ENCODE measurements at places on chromosomes 3 and 15.
A peak's percentile ranks its signal among the peaks of the same experiment; 100 is the strongest.

GRCh38 chr15:38354315-38354929, 99.5 kb upstream of the FAM98B start:
- peak; percentile 6 for DNase-seq

DNA sequence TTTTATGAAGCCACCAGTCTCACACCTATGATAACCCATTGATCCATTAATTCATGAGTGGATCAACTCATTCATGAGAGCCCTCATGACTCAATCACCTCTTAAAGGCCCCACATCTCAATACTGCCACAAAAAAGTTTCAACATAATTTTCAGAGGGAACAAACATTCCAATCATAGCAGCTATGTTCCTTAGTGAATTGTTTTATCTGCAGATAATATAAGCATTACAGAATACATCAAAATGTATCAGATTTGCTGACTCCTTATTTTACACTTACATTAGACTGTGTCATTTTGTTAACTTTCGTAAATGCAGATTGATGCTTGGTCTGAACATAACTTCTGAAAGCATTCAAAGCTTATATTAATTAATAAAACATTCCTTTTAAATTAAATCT, 155.3 kb upstream of the MBNL1 start:
- no peak for DNase-seq

DNA sequence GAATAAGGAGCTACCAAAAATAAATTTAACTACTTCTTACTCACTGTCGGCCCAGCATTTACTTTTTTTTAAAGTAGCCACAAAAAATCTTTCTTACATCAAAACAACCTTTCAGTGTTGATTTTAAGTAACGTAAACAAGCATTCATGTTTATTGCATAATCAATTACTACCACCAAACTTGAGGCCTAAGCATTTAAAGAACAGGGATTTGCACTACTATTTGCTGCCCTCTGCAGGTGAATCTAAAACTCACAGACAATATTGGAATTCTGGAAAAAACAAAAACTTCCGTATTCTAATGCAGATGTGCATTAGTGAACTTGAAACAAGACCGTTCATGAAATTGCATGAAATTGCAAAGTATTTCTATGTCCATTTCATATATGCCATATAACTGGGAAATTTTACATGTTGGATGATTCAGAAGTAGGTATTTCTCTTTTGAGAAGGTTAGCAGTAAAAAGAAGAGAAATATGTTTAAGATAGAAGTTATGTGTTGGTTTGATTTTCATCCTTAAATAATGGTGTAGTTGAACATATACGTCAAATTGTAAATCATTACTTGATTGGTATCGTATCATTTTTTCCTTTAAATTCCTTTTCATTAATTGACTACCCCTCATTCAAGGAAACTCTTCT, 55.6 kb downstream of the CGGBP1 start:
- DNase-seq: no peak

GRCh38 chr3:150129166-150129565, 158.5 kb upstream of the PFN2 start:
- no peak for DNase-seq

DNA sequence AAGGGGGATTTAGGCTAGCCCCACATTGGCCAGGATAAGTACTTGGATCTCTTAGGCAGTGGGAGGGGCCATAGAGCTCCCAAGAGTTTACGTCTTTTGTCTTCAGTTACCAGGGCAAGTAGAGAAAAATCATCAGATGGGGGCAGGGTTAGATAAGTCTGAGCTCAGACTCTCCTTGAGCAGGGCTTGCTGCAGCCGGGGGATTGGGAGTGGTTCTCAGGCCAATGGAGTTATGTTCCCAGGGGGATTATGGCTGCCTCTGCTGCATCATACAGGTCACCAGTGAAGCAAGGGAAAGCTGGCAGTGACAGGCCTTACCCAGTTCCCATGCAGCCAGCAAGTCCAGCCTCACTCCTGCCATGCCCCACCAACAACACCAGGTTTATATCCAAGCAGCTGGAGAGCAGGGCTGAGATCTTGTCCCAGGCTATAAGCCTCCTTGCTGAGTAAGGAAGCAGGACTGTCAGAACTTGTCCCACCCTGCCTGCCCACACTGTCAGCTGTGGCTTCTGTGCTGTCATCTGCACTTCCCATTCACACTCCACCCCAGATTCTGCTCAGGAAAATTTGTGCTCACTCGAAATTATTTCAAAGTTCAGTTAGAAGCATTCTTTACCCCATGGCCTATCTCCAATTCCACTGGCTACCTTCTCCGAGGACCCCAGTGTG, 215.3 kb downstream of the FAM43A start:
- DNase-seq: no peak

GRCh38 chr3:101509811-101510210, 3.2 kb downstream of the SENP7 start:
- no peak for DNase-seq

GRCh38 chr3:150221904-150222523, 186.1 kb upstream of the TSC22D2 start:
- DNase-seq: no peak

DNA sequence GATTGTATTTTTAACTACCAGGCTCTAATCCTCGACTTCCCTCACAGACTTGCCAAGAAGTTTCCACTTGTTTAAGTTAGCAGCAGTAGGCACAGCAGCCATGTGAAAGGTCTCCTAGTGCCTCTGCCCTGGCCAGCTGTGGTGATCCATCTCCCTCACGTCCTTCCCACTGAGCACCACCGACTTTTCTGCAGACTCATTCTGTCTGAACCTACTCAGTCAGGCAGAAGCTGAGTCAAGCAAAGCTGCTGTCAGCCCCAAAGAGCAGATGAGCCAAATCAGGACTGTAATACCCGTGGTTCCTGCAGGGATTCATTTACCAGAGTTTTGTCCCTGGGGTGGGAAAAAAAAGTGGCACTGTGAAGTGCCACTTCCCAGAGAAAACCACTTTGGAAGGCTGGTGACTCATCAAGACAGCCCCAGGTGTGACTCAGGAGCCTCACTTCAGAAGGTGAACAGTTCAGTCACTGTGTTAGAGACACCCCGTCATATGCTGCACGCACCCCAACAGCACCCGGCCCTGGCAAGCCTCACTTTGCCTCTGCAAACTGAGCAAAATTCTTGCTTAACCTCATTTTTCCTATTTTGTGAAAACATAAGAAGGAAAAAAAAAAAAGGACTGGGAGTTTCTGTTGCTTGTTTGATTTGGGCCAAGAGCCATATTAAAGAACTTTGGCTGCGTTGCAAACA, 76.0 kb downstream of the WWTR1 start:
- DNase-seq: no peak

- no peak for DNase-seq
Measured at GRCh38 chr15:99239545-99240198, 9.7 kb downstream of the TTC23 start.

DNA sequence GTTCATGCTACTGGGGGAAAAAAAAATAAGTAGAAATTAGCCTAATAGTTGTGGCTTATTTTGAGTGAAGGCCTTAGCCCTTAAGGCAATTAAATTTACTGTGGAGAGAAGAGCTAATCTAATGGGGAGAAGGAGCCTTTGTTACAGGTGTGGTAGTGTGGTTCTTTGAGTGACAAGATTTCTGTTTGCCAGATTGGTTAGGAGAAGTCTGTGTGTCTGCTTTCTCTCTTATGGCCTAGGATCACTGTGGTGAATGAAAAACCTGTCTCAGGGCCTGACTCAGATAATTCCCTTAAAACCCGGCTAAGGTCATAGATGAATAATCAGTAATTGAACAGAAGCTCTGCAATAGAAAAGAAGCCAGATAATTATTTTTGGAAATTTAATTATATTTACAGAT, 27.0 kb downstream of the OPA1 start:
- DNase-seq: no peak

DNA sequence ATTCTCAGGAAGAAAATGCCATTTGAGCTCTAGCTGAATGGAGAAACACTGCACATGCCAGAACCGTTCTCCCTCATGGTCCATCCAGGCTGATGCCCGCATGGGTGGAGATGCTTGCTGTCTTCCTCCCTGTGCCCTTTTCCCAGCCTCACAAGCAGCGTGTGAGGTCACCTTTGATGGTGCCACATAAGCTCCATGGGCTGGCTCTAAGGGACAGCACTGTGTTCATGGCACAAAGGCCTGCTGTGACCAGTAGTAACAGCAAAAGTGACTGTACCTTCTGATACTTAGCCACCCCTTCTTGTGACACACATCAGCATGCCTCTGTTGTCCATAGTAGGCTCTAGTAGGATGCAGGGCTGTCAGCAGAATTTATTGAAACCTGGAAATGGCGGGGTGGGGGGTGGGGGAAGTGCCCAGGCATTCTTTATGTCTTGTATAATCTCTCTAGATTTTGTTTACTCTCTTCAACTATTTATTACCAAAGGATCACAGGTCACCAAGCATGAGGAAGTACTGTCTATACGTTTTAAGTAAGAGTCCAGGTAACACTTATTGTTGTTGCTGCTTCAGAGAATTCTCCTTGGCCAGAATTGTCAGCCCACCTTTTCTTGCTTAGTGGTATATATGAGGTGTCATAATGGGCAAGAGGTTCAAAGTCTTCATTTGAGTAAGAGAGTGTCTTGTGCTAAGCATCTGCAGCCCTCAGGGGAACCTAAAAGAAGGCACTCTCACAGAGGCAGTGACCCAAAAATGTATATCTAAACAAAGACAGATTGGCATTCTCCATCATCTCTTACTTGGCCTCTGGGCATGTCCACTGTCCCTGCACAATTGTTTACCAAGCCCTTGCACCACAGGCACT, 56.5 kb downstream of the RAB7A start:
- no peak for DNase-seq

DNA sequence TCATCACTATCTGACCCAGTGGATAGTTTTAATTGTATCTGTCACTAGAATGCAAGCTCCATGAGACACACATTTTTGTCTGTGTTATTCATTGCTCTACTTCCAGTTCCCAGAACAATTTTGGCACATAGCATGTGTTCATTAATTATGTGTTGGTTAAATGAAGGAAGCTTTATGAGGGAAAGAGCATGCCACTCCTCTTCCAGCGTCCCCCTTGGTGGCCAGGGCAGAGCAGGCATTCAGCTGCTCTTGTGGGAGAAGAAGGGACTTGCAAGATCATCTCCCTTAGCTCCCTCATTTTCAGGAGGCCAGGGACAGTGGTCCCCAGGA, 489 bp upstream of the GALNT15 start:
- DNase-seq: no peak

- no peak for DNase-seq
Measured at GRCh38 chr3:169252535-169252934, 411.0 kb downstream of the MECOM start.

GRCh38 chr3:141073580-141073979, 22.4 kb downstream of the SPSB4 start:
- no peak for DNase-seq

GRCh38 chr3:140243575-140243974, 308.6 kb downstream of the CLSTN2 start:
- no peak for DNase-seq

DNA sequence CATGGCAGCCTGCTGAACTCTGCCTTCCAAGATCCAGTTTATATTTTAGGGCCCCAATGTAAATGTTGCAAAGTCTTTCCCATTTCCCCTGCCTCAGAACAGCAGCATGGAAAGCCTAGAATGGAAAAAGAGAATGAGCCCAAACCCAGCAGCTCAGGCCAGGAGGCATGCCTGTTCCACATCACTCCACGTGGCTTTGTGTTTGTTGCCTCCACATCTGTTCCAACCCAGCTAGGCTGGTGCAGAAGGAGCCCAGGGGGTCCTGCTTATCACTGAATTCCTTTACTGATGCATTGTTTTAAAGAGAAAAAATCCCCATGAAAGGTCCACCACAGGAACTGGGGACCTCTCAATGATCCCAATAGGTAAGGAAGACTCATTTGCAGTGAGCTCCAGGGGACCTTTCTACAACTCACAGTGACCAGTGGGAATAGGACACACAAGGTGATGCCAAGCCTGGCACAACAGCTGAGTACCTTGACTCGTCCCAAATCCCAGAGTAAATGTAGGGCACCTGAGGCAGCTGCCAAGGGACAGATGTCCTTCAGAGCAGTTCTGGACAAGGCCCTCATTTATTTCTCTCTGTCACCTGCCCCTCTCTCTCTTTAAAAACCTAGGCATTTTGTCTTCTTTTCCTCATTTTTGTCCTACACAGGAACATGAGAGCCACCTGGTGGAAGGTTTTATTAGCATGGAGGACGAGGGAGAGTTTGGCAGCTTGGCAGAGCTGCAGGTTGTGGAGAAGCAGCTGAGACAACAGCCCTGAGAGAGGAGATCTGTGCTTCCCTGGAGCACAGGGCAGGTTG, 41.7 kb upstream of the ADAMTS17 start:
- no peak for DNase-seq

DNA sequence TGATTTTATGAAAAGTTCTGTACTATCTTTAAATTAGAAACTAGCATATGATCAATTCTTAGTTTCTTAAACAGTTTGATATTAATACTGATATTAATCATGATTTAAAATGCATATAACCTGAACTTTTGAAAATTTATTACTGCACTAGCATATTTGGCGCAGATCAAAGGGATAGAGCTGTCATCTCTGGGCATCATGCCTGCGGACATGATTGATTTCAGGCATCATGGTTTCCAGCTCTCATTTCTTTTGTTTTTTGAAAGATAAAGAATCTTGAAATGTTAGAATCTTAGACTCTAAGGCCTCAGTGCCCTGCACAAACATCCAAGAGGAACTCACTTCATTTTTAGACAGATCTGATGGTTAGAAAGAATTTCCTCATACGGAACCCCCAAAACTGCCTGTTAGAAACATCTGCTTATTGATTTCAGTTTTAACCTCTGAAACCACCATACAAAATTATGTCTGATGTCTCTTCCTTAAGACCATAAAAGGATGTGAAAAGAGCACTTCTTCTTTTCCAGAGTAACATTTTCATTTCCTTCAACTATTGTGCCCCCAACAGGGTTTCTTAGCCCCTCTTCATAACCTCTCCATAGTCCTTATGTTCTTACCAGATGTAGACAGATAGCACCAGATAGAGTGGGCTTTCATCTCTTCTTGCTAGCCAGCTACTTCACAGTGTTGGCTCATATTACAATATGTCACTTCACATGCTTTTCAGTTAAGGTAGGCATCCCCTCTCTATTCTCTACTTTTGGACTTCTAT, 110.8 kb downstream of the BBX start:
- no peak for DNase-seq

DNA sequence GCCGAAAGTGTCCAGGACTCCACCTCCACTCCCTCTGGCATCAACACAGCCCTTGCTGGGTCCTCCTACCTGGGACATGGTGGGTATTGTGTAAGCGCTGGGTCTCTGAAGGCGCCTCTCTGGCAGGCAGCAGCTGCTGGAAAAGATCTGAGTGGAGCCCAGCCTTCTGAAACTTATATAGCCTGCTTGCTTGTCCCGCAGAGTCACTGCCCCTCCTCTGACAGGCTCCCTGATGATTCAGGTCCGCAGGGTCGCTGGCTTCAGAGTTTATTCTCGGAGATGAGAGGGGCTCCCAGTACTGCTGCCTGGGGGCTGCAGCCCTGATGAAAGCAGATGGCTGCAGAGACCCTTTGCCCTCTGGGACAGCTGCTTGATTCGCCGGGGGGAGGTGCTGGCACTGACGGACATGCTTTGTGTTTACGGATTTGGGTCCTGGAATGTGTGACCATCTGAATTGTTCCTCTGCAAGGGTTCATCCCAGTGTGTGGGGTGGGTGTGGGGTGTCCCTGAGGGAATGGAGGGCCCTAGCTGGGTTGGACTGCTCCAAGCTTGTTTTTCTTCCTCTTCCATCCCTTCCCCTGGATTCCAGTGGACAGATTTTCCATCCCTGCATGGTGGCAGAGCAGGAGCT, at the start of gene MUSTN1:
TSS of gene MUSTN1 (minus strand) at position 149 of the 631 bp plus-strand sequence. CDS start at position 78, 71 bp downstream.
- DNase-seq: no peak

- no peak for DNase-seq
Measured at GRCh38 chr3:141065258-141065657, 14.1 kb downstream of the SPSB4 start.

- DNase-seq: no peak
Measured at GRCh38 chr3:123386477-123387040, 62.3 kb downstream of the ADCY5 start.

GRCh38 chr3:38690185-38690584, 40.7 kb upstream of the SCN5A start:
- no peak for DNase-seq
